ENCODE measurements at places on chromosomes 11 and 22.

GRCh38 chr11:126059238-126059781, 3.4 kb downstream of the CDON start:
- no peak for DNase-seq

- no peak for DNase-seq
Observed at GRCh38 chr11:119493712-119494111, 70.7 kb upstream of the THY1 start.

DNA sequence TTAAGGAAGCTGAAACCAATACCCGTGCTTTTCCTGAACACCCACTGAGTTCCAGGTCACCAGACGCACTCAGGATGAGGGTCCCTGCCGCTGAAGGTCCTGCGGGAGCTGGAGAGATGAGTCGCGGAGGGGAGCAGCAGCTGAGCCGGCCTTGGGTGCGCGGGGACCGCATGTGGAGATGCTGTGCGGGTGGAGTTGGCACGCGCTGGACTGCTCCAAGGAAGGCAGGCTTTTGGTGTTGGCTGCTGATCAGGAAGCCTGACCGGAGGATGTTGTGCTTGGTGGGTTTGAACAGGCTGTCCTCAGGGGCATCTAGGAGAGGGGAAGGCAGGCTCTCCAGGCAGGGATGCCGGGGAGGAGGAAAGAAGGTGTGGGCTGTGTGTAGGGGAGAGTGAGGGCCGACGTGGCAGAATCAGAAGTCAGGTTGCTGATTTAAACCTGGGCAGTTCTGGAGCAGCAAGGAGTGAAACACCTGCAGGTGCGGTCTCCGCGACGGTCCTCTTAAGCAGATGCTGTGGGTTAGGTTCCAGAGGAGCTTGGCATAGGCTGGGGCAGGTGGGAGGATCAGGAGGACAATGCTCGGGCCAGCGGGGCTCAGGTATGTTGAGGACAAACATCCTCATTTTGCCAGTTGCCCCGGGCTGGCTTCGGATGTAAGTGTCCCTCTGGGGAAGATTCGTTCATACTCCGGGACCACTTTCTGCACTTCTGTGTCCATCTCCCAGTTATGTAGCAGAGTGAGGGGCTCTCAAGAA, 197.5 kb upstream of the B3GAT1 start:
- DNase-seq = no peak

- no peak for DNase-seq
Observed at GRCh38 chr22:44362249-44363012, 49.7 kb upstream of the SHISAL1 start.

GRCh38 chr22:28488825-28489224, 190.8 kb downstream of the TTC28 start:
- DNase-seq = no peak

Measured in activated T-helper 1 cell treated with anti-CD3 and anti-CD28 coated beads, Interleukin-2, amount 50 U/mL, for 16 hours (primary cell).